ENCODE measurements at places on chromosomes 16 and 17. TPM values are rescaled to one million over a fixed set of nuclear protein-coding genes. Genes with fewer than 3 reads are reported as not detected.

GRCh38 chr16:3878610-3879009 is 1.9 kb downstream of the CREBBP start:
- DNase-seq: no peak

DNA sequence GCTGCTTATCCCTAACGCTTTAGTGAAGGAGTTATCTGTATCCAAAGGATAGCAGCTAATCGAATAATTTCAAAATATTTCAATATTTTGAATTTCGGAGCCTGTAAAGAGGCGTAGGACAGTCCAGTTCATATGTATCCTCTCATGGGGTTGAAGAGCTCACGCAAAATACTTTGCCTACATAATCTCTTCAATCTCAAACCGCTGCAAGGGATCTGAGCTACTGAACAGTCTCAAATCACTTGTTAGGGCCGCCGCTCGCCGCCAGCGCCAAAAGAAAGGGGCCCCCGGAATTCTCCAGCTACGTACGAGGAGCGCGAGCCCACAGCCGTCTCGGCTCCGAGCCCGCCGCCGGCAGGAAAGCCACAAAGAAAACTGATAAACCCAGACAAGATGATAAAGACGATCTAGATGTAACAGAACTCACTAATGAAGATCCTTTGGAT is 601 bp upstream of the RFWD3 start:
- DNase-seq: peak; percentile 16

- no peak for DNase-seq
These were observed 4.7 kb downstream of the KRABD2 start for GRCh38 chr17:8371786-8372185.

- no peak for DNase-seq
These were observed 173.8 kb downstream of the SEC14L1 start for GRCh38 chr17:77314601-77315000.

DNA sequence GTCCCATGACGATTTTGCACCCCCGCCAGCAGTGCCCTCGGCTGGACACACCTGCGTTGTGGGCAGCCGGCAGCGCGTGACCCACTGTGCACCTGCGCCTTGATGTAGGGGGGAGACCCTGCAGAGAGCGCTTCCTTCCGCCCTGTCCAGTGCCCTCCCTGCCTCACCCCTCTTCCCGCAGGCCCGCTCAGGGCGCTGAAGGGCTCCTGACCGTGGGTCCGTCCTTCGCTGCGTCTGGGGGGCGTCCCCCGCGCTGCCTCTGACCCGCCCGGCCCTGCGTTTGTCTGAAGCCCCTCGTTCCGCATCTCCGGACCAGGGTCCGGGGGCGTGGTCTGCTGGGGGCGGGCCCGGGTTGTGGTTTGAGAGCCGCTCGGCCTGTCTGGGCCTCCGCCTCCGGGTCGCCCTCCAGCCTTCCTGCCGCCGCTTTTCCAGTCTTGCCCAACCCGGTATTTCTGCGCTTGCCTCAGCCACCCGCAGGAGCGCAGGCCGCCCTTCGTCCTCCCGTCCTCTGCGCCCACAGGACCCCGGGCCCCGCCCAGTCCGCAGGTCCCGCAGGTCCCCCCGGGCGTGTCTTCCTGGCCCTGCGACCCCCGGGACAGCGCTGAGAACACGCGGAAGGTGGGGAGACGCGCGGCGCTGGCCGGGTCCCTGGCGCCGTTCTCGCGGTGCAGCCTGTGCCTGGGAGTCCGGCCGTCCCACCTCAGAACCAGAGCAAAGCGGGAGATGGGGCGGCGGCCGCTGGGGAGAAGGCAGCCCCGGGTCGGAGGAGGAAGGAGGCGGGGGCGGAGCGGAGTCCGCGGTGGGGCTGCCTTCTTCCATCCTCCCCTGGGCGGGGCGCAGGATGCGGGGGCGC is 4.0 kb upstream of the IL17C start:
- no peak for DNase-seq

The IFI35 gene
- polyA plus RNA-seq: 10.5 TPM

- no peak for DNase-seq
These were observed 25.7 kb downstream of the CHD9 start for GRCh38 chr16:53080345-53081031.

DNA sequence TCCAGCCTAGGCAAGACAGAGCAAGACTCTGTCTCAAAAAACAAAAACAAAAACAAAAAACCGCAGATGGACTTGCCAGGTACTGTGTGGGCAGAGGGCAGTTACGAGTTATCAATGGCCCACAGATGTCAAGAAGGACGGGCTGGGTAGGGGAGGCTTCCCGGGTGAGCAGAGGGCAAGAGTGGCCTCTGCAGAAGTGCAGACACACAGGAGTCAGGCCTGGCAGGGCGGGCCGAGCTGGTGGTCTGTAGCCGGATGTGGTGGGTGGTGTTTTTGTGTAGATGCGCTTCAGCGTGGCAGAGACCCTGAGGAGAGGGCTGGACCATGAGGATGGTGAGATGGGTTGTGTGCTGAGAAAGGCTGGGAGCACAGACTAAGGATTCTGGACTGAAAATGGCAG is 44.9 kb upstream of the KDM6B start:
- no peak for DNase-seq

DNA sequence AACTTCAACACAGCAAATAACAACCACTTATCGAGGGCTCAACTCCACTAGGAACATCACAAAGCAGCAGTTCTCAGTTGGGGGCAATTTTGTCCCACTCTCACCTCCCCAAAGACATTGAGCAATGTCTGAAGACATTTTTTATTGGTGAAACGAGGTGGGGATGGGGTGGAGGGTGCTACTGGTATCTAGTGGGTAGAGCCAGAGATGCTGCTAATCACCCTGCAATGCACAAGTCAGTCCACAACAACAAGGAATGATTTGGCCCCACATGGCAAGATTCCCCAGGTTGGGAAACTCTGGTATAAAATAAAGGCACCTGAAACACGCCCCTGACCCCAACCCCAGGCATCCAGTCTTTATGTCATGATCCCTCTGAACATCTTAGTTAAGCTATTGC is 33.3 kb downstream of the TLE7 start:
- no peak for DNase-seq

GRCh38 chr17:56599566-56599965 is 6.1 kb downstream of the NOG start:
- no peak for DNase-seq

GRCh38 chr16:30005341-30006094 is 5.3 kb downstream of the DOC2A start:
- no peak for DNase-seq

DNA sequence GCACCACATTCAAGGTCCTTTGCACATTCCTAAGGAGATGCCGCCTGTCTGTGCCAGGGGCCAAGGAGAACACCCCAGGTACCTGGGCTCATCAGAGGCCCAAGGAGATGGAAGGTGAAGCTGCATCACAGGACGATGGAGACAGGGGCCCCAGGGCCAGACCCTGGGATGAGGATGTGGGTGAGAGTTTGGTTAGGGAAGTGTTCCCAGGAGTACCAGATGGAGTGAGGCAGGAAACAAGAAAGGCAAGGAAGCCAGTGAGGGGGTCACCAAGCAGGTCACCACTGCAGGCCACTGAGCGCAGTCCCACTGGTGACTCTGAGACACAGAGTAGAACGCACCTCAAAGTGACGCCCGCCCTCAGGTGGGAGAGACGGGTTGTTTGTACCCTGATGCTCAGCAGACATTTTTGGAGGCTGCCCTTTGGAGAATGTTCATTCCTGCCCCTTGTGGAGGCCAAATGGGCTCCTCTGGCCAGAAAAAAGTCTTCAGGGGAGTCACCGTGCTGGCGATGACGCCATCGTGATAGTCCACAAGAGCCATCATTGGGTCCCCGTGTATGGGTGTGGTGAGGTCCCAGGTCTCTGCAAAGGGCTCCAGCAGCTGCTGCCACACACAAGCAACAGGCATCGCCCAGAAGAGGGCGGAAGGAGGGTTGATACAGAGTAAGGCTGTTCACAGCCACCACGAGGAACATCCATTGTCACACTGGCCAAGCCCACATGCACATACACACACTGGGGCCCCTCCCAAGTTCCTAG is 57.5 kb downstream of the BEAN1 start:
- no peak for DNase-seq

GRCh38 chr17:66988069-66988798 is 23.7 kb downstream of the CACNG4 start:
- no peak for DNase-seq

The TMEM186 gene
- 15.6 TPM for polyA plus RNA-seq

DNA sequence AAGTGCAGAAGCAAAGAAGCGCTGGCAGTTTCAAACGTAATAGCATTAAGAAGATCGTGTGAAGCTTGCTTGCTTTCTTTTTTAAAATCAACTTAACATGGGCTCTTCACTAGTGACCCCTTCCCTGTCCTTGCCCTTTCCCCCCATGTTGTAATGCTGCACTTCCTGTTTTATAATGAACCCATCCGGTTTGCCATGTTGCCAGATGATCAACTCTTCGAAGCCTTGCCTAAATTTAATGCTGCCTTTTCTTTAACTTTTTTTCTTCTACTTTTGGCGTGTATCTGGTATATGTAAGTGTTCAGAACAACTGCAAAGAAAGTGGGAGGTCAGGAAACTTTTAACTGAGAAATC is 17.4 kb upstream of the RAB11FIP4 start:
- DNase-seq: no peak

The TPSG1 gene
- polyA plus RNA-seq: 1.3 TPM

DNA sequence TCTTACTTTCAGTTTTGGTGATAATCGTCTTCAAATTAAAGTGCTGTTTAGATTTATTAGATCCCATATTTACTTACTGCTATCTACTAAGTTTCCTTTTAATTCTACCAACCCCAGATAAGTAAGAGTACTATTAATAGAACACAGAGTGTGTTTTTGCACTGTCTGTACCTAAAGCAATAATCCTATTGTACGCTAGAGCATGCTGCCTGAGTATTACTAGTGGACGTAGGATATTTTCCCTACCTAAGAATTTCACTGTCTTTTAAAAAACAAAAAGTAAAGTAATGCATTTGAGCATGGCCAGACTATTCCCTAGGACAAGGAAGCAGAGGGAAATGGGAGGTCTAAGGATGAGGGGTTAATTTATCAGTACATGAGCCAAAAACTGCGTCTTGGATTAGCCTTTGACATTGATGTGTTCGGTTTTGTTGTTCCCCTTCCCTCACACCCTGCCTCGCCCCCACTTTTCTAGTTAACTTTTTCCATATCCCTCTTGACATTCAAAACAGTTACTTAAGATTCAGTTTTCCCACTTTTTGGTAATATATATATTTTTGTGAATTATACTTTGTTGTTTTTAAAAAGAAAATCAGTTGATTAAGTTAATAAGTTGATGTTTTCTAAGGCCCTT is 56.8 kb downstream of the HLF start:
- no peak for DNase-seq

The CCL3 gene
- polyA plus RNA-seq: 0.13 TPM

The SRL gene
- polyA plus RNA-seq: 1.6 TPM

The STX1B gene
- polyA plus RNA-seq: 1.3 TPM

GRCh38 chr17:78128551-78129350 is at the start of gene TMC6:
TMC6 (minus strand) TSS chr17:78128755; CDS start chr17:78126832, 1,923 bp downstream.
- no peak for DNase-seq

DNA sequence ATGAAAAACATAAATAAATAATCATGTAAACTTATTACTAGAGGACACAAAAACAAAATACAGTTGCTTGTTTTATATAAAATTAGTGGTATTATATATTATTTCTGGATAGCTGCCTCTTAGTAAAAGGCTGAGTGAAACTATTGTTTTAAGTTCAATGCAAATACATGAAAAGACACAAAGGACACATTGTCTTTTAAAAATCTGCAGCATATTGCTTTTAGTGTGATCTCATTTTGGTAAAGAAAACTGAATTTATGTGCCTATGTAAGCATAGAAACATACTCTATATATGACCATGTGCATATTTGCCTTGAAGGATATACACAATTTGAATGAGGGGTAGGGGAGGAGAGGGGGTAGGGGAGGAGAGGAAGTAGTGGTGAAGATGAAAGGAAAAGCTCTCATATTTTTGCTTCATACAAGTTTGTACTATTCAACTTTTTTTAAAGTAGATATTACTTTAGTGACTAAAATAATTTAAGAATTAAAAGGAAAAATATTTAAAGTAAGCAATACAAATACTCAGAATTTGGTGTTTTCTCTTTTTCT is 5.8 kb downstream of the ABCA10 start:
- no peak for DNase-seq

DNA sequence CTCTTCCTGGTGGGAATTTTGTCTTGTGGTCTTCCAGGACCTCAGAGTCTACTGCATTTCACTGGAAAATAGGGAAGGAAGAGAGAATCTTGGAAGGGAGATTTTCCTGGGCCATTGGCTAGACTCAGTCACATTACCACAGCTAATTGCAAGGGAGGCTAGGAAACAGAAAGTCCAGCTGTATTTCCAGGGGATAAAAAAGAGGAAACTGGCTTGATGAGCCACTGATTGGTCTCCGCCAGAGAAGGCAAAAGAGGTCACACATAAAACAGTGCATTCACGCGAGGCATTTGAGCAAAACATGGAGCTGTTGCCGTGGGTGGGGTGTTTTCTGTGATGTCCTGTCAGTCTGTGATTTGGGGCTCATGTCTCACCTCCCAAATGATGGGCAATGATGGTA is 345.3 kb downstream of the FOXL1 start:
- DNase-seq: no peak

DNA sequence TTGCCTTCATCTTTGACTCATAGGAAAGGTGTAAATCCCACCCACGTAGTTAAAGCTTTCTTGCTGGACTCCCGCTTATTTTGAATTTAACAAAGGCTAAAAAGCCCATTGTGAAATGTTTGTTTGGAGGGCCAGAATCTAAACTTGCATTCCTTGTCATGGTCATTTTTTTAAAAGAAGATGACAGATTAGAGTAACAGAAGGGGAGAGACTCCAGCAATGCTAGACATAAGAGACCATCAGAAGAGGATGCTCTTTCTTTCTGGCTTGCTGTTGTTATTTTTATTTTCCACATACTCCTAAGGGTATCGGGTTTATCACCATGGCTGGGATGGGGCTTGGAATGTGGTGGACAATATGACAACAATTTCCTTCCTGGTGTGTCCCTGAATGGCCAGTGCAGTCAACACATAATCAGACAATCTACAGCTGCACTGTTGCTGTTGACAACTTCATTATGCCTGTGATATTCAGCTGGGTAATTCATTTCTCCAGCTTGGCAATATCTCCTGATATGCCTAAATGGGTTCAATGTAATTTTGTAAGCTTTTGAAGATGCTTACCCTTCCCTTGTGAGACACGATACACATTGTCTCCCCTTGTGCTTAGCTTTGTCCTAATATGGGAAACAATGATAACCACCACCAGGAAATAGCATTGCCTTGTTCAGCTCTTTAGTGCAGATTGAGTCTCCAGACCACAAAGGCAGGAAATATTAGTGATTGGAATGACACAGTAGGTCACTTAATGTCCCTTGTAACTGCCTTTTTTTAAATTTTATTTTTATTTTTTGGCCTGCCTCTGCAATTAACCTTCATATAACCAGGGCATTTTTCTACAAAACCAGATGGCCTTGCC is 164.3 kb downstream of the ANKFN1 start:
- DNase-seq: no peak

DNA sequence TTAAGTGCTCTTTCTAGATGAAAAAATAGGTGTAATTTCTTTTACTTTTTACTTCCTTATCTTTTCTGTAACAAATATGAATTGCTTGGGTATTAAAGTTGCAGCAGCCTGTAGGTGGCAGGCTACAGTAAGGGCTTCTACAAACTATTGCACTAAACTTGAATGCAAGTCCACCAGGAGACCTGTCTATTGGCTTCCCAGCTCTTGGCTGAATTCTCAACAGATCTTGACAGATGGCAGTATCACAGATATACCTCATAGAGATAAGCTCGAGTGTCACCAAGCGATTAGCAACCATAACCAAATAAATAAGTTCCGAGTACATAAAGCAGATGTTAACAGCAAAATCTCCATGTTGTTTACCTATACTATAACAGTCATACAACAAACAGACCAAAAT is 5.9 kb downstream of the BBS2 start:
- no peak for DNase-seq

The SLX4 gene
- polyA plus RNA-seq: 5.3 TPM

- no peak for DNase-seq
These were observed 20.4 kb downstream of the ACTG1 start for GRCh38 chr17:81492202-81492601.

GRCh38 chr16:46743232-46743719 is 4.9 kb downstream of the MYLK3 start:
- DNase-seq: no peak
